ENCODE measurements at places on chromosomes 2 and 18. TPM values are rescaled to one million over a fixed set of nuclear protein-coding genes. Genes with fewer than 3 reads are reported as not detected.

Gene TTR
- not detected for total RNA-seq

Gene ANKZF1
- 45.8 TPM for total RNA-seq

Gene CNTNAP5
- total RNA-seq: not detected

Gene PTH2R
- not detected for total RNA-seq

Gene CCDC121
- total RNA-seq: 1.6 TPM

Gene GAL3ST2
- total RNA-seq: not detected

Gene PLEK
- total RNA-seq: not detected
